ENCODE measurements at places on chromosomes 16 and 17.

GRCh38 chr17:80498242-80498919 lies 22.0 kb upstream of the NPTX1 start:
- peak; percentile 67 for DNase-seq

DNA sequence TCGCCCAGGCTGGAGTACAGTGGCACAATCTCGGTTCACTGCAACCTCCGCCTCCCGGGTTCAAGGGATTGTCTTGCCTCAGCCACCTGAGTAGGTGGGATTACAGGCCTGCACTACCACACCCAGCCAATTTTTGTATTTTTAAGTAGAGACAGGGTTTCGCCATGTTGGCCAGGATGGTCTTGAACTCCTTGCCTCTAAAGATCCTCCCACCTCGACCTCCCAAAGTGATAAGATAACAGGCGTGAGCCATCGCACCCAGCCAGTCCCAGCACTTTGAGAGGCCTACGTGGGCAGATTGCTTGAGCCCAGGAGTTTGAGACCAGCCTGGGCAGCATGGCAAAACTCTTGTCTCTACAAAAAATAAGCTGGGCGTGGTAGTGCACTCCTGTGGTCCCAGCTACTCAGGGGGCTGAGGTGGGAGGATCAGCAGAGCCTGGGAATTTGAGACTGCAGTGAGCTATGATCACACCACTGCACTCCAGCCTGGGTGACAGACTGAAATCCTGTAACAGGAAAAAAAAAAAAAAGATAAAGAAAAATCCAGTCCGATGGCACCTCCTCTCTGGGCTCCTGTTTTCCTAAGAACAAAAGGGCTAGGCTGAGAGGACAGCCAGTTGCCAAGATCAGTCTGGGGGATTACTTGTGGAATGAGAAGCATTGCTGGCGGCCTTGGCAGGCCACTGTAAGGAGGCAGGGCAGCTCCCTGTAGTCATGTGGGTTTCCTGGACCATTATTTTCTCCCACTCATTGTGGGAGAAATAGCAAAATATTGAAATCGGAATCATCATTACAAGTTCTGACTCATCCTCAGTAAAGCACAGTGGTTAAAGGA lies 3.0 kb upstream of the PIPOX start:
- peak; percentile 65 for DNase-seq

- DNase-seq, result no peak
These were observed 3.7 kb downstream of the CBLN1 start for GRCh38 chr16:49277766-49278566.

- no peak for DNase-seq
These were observed 12.7 kb downstream of the HIC1 start for GRCh38 chr17:2067608-2068024.

- DNase-seq, result peak; percentile 49
These were observed 28.3 kb upstream of the SLC38A10 start for GRCh38 chr17:81323411-81323868.

DNA sequence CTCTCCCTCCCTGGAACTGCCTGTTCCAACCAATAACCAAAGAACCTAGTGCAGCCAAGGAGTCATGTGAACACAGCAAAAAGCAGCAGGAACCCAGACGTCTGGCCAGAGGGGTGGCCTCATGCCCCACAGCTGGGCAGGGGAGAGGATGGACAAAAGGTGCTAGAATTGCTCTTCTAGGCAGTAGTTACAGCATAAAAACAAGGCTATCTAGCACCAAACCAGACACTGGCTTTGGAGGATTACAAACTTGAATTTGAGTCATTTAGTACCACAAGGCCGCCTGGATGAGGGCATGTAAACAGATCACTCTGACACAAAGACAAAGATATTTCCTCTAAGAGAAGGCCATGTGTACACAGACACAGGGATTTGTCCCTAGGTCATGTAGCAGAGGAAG lies 423.3 kb upstream of the MAF start:
- DNase-seq, result no peak

GRCh38 chr16:86476956-86477534 lies 33.3 kb upstream of the FOXF1 start:
- no peak for DNase-seq
